ENCODE measurements at places on chromosomes 4 and X.

DNA sequence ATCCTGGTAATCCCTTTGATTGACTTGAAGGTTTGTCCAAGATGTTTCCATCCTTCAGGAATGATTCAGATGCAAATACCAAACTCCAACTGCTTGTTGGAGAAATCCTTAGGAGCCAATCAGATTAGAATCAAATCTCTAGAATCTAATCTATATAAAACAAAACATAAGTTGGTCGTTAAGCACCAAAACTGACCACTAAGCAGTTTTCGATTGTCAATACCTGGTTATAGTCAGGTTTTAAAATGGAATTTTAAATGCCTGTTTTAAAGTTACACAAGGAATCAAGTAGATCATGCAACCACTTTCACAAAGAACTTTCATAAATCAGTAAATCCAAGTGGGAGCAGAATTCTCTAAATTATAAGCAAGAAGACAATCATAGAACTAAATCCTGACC is 236.1 kb downstream of the PARM1 start:
- no peak for DNase-seq

GRCh38 chrX:24494647-24495075 is 29.6 kb downstream of the PDK3 start:
- DNase-seq = no peak

DNA sequence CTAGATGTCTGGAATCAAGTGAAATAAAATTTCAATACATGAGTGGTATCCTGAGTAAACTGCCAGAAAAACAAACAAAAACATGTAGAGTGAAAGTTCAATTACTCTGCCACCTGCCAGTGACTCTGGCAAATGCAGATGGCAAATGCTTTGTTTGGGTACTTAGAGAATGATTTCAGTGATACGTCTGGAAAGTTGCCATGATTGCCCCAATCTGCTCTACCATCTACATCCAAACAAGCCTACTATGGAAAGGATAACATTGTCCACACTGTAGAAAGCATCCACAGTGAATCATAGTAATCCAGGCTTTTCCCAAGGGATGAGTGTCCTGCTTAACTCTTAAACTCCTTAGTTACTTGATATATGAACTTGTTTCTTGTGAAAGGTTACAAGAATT is 3.4 kb downstream of the SPATA4 start:
- no peak for DNase-seq

DNA sequence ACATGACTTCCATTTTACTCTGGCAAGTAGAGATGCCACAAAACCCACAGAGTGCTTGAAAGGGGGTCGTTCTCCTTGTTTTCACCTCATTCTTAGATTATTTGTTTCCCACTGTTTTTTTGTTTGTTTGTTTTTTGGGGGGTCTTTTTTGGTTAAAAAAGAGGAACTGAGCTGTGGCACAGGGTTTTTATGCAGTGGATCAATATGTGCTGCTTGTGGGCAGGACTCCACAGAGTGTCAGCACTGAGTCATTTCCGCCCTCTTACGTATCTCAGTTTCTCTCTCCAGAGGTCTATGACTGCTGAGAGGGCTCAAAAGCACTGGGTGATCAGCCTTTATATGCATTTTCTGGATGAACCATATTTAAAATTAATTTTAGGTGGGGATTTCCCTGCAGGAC is 268.1 kb upstream of the GRID2 start:
- no peak for DNase-seq

DNA sequence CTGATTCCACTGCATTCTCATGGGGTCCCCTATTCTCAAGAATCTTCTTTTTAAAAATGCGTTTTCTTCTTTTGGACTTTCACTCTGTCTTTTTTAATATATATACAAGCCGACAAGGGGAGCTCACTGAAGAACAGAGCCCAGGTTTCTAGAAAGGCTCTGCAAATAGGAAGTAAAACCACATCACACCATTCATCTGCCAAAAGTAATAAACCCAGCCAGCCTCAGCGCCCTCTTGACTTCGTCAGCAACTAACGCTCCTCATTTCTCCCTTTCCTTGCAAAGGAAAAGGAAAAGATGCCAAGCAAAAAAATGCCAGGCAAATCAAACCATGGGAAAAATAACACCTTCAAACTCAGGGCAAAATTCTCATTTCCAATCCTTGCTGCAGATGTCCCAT is 136.4 kb downstream of the HHIP start:
- no peak for DNase-seq

DNA sequence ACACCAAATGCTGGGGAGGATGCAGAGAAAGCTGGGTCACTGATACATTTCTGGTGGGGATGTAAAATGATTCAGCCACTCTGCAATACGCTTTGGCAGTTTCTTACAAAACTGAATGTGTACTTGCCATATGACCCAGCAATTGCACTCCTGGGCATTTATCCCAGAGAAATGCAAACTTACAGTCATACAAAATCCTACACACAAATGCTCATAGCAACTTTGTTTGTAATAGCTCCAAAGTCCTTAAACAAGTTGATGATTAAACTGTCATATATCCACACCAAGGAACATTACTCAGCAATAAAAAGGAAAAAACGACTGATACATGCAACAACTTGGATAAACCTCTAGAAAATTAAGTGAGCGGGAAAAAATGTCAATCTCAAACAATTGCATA is 12.3 kb downstream of the MID1 start:
- DNase-seq = no peak

DNA sequence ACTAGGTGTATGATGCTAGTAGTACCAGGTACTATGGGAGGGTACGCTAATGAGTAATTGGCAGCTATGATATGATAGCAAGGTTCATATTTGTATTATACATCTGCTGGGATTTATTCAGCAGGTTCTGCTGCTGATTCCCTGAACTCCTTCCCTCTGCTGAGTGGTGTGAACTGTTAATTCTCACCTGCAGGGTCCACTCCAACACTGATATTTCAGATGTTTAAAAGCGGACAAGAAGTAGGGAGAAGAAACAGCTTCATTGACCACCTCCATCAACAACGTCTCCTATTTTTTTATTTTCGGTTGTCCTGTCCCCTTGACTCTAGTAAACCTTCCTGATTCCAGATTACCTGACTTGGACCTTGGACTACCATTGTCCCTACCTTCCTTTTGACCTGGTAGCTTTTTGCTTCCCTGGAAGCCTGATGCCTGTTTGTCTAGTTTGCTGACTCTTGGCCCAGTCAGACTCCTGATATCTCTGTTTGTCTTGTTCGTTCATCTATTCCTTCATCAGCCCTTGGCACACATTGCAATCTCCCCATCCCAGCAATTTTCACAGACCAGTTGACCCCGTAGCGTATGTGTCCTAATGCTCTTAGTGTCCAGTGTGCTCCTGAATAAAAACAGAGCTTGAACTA is 34.0 kb upstream of the RNF128 start:
- DNase-seq = no peak

DNA sequence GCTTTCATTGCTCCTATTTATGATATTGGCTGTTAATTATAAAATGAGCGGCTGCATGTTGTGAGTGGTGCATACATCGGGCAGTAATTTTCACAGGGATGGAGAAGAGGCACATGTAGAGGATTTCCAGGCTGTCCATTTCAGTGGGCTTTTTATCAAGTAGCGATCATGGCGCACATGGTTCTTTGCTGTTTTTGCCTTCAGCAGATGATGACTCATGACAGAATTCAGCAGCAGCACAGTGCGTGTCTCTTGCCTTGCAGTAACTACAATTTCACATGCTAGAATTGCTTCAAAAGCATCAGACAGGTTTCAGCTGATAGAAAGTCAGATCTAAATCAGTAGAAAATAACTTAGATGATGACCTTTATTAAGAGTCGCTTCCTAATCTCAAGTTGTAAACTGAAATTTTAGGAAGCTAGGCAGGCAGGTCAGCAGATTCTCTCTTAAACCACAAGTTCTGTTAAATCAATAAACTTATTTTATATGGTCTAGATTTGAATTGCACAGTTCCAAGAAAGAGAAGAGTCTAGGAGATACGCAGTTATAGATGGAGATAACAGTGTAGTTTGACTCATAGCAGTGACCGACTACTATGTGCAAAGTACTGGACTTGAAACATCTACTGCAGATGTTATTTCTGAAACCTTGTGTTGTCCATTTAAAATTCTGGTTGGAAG is 35.8 kb downstream of the LRP2BP start:
- no peak for DNase-seq

DNA sequence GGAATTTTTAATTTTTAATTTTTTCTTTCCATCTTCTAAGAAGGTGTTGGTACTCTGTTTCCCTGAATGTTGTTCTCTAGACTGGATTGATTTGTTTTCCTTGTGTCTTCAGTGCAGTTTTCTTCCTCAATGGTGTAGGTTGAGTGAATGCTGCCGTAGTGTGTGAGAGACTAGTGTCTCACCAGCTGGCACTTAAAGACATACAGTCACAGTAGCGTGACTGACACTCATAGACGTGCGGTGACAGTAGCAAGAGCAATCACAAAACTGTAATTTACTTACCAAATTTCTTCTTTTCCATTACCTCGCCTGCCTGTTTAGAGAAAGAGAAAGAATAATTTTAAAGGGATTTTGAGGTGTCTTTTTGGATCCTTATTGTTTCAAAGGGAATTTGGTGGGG is 21.4 kb upstream of the PGM2 start:
- DNase-seq = no peak

Measured in activated CD4-positive, alpha-beta T cell treated with anti-CD3 and anti-CD28 coated beads for 1 hour (primary cell).